Muscle of leg (tissue), 16 donors: ENCODE measurements at places on chromosomes 4 and X. TPM values are rescaled to one million over a fixed set of nuclear protein-coding genes. Genes with fewer than 3 reads are reported as not detected.

The ASMT gene
- not detected for polyA plus RNA-seq

The SHOX gene
- polyA plus RNA-seq = 5.6 TPM

The SLC9A7 gene
- 6.7 TPM for polyA plus RNA-seq

The TMEM31 gene
- 0.74 TPM for polyA plus RNA-seq

The PALLD gene
- 146 TPM for polyA plus RNA-seq

The TRAPPC2 gene
- 8.6 TPM for polyA plus RNA-seq

The CFI gene
- 15.5 TPM for polyA plus RNA-seq

The SULT1E1 gene
- 27.6 TPM for polyA plus RNA-seq

The PNMA3 gene
- polyA plus RNA-seq = 2.9 TPM

The GPR101 gene
- not detected for polyA plus RNA-seq

The FRAS1 gene
- 15.2 TPM for polyA plus RNA-seq

The FRMPD4 gene
- polyA plus RNA-seq = 0.60 TPM

The SLC35A2 gene
- 16.4 TPM for polyA plus RNA-seq

The PROM1 gene
- 55.4 TPM for polyA plus RNA-seq

The FGFRL1 gene
- 143 TPM for polyA plus RNA-seq

The FAM236A gene
- polyA plus RNA-seq = not detected

The SH2D1A gene
- polyA plus RNA-seq = 2.3 TPM

The SERTM2 gene
- polyA plus RNA-seq = 0.37 TPM

The RASL11B gene
- 10.6 TPM for polyA plus RNA-seq

The NRK gene
- polyA plus RNA-seq = 221 TPM

The CDX4 gene
- polyA plus RNA-seq = not detected

The NPY2R gene
- polyA plus RNA-seq = not detected

The FREM3 gene
- 0.64 TPM for polyA plus RNA-seq

The IL15 gene
- 6.1 TPM for polyA plus RNA-seq

The PPBP gene
- polyA plus RNA-seq = 1.5 TPM

The ZNF185 gene
- polyA plus RNA-seq = 48.0 TPM

The MBNL3 gene
- 9.5 TPM for polyA plus RNA-seq

The BMPR1B gene
- polyA plus RNA-seq = 11.9 TPM

The SHISA3 gene
- polyA plus RNA-seq = 12.0 TPM

The FANCB gene
- polyA plus RNA-seq = 1.4 TPM

The ETDA gene
- polyA plus RNA-seq = not detected

The GPC4 gene
- polyA plus RNA-seq = 104 TPM

The TLR3 gene
- polyA plus RNA-seq = 0.69 TPM

The SLIT2 gene
- polyA plus RNA-seq = 28.0 TPM

The XK gene
- 4.1 TPM for polyA plus RNA-seq

The GPR34 gene
- 7.0 TPM for polyA plus RNA-seq

The SORBS2 gene
- 38.2 TPM for polyA plus RNA-seq

The EOLA2 gene
- 23.1 TPM for polyA plus RNA-seq

The ARSJ gene
- 6.9 TPM for polyA plus RNA-seq

The HTN3 gene
- polyA plus RNA-seq = not detected

The PLXNA3 gene
- polyA plus RNA-seq = 38.6 TPM

The CT83 gene
- not detected for polyA plus RNA-seq
